ENCODE measurements at places on chromosomes 4 and X.

- no peak for DNase-seq
Observed at GRCh38 chr4:39435659-39436563, 22.8 kb downstream of the RPL9 start.

DNA sequence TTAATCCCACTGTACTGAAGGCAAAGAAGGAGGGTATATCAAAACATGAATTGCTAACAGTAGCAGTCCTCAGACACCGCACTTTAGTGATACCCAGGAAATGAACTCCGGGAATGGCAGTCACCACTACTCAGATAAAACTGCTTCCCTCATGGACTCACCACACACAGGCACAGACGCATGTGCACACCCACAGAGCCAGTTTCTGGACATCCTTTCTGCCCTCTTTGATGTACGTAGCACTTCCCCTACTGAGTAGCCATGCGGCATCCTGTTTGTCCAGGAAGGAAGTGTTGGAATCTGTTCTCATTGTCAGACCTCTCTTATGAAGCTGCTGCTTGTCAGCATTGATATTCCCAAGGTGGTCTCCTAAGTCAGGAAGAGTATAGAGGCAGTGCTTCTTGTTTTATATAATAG, 95.7 kb downstream of the DCLK2 start:
- DNase-seq, result no peak

GRCh38 chrX:6071731-6072130, 156.9 kb downstream of the NLGN4X start:
- no peak for DNase-seq

DNA sequence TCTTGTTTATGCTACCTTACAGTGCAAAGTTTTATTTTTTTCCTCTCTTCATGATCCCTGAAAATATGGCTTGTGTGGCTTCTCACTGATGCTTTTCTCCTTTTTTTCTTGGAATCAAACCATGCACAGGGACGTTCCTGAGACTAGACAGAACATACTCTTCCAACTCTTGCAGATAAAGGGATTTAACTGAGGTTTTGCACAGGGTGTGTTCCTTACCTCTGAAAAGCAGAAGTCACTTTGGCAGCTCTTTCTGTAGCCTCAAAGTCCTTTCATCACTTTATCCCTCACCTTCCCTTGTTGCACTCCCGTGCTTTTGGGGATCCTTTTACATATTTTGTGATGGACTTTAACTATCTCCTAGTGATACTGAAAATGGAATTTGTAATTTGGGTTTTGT, 300.1 kb downstream of the SPRY1 start:
- no peak for DNase-seq

GRCh38 chrX:149392921-149393320, 112.2 kb downstream of the IDS start:
- DNase-seq, result no peak

- DNase-seq, result no peak
Observed at GRCh38 chr4:128350449-128351045, 62.9 kb upstream of the PGRMC2 start.

GRCh38 chrX:21638311-21638710, 19.8 kb downstream of the KLHL34 start:
- no peak for DNase-seq

- DNase-seq, result no peak
Observed at GRCh38 chr4:66974665-66975064, 570.6 kb downstream of the CENPC start.

GRCh38 chr4:147780137-147780777, 48.4 kb downstream of the ARHGAP10 start:
- no peak for DNase-seq

GRCh38 chr4:24988776-24989175, 42.0 kb downstream of the LGI2 start:
- no peak for DNase-seq

DNA sequence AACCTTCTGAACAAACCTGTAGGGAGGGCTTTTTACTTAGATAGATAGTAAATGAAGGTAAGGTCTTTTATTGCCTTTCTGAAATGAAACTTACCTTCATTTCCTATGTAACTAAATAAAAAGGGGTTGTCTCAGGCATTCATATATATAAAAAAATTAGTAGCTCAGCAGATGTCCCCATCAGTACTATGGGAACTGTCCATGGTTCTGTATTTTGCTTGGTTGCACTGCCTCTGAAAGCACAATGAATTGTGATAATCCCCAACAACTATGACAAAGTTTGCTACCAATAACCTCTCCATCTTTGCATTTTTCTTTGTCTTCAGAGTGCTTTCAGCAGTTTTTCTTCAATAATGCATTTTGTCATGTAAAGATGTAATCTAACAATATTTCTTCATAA, 222.4 kb downstream of the SLIT2 start:
- no peak for DNase-seq

DNA sequence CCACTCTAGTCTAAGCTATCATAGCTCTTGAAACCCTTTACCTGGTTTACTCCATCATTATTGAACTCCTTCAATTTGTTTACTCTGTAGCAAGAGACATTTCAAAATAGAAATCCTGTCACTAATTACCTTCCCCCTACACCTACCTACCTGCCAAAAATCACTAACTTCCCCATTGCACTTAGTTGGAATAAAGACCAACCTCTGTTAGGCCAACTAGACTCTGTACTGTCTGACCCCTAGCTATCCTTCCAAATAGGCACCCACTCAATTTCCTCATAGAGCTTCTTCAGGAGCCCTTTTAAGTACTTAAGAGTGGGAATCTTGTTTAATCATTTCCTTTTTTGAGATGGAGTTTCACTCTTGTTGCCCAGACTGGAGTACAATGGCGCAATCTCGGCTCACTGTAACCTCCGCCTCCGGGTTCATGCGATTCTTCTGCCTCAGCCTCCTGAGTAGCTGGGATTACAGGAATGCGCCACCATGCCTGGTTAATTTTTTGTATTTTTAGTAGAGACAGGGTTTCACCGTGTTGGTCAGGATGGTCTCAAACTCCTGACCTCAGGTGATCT, 8.9 kb upstream of the CDKL2 start:
- DNase-seq, result no peak

DNA sequence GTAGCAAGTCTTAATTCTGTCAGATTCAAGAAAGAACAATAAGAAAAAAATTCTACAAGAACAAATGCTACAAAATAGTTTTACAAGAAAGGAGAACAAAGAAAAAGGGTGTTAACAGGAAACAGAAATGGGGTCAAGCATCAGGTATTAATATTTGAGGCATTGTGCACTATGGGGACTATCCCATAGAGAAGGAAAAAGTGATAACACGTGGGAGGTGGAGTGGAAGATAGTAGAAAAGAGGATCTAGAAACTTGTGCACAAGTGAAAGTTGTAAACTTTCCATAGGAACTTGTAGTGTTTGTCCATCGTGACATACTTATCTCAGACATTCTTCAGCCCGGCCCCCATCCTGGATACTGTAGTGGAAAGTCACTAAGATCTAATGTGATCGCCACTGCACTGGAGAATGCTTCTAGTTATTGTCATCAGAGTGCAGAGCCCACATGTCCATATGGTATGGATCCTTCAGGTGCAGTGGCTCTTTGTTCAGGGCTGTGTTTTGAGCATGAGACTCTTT, 15.4 kb upstream of the NFXL1 start:
- no peak for DNase-seq

DNA sequence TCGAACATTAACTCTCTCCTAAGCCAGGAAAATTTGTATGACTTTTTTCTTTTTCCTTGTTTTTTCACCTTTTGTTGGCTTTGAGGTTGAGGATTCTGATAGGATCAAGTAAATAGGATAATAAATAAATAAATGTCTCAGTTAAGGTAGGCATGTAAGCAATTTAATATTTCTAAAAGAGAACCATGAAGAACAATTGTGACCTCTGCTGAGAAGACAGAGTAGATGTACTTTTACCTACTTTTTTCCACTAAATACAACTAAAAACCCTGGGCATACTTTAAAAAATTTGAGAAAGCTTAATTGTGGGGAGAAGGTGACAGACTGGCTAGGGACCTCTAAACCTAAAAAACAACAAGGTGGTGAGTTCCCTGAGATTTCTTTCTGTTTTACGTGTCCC, 31.6 kb upstream of the CLNK start:
- no peak for DNase-seq

DNA sequence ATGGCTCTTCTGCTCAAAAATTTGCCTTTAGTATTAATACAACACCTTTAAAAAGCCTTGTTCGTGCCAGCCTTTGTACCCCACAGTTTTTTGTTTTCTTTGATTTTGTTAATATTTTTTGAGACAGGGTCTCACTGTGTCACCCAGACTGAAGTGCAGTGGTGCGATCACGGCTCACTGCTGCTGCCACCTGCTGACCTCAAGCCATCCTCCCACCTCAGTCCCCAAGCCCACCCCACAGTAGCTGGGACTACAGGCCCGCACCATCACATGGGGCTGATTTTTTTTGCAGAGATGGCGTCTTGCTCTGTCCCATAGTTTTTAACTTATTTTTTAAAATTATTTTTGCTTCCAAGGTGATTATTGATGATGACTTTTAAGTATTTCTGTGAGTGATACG, 134.0 kb downstream of the HTR2C start:
- DNase-seq, result no peak

DNA sequence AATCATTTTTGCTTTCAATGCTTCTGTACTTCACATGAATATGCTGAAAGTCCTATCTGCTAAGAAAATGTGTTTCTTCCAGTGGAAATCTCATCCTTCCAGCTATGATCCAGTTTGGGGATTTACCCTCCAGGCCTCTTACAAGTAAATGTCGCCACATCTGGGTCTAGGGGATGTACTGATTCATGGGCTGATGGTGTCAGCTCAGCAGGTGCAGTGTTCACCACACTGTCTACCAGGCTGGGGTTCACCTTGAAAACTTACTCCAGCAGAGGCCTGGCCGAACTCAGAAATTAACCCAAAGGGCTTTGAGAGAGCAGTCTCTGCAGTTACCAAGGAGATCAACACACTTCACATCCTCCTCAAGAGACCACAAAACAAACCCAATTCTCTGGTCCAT, 154.3 kb downstream of the TSPAN5 start:
- no peak for DNase-seq

- no peak for DNase-seq
Observed at GRCh38 chrX:96126182-96126581, 558.5 kb upstream of the DIAPH2 start.

DNA sequence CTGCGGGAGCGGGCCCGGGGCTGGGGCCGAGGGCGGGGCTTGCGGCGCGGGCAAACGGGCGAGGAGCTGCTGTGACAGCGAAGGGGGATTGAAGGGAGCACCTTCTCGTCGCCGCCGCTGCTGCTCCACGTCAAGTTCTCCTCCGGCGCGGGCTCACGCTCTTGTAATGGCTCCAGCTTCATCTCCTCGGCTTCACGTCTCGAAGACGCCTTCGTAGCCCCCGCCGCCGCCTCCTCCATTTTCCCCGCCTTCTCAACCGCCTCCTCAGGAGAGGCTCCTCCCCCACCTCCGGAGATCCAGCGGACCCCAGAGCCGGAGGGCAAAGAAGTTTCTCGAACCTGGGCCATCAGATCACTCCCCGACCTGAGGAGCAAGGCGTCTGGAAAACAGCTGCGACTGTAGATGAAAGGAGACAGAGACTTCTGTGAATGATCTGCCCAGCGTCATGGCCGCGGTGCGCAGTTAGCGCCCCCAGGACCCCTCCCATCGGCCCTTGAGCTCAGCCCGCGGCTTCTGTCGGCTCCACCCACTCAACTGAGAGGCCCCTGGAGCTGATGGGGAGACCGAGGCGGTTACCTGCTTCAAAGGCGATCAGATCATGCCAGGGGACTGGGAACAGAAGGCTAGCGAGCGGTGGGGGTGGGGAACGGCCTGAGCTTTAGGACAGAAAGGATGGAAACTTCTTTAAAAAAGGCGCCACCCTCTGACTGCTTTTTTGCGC, 895 bp downstream of the USP51 start:
- DNase-seq, result peak; percentile 26

GRCh38 chr4:118286685-118287084, 66.1 kb downstream of the PRSS12 start:
- no peak for DNase-seq

GRCh38 chr4:101400096-101400495, 52.8 kb upstream of the PPP3CA start:
- no peak for DNase-seq
